Endothelial cell of coronary artery (primary cell): ENCODE measurements at places on chromosomes 6 and 20. TPM values are rescaled to one million over a fixed set of nuclear protein-coding genes. Genes with fewer than 3 reads are reported as not detected.

NCOA3 gene
- 21.1 and 28.8 TPM in 2 replicates for total RNA-seq

NRSN1 gene
- total RNA-seq = not detected in 2 replicates

SLC24A3 gene
- total RNA-seq = 0.19 TPM in 1 of 2 replicates, not detected in the other

ANKRD66 gene
- not detected in 2 replicates for total RNA-seq

ARFGEF2 gene
- 47.6 and 50.9 TPM in 2 replicates for total RNA-seq

SLC4A11 gene
- 4.1 TPM in 2 replicates for total RNA-seq

TNFRSF6B gene
- total RNA-seq = 10.2 and 60.2 TPM in 2 replicates

LBP gene
- not detected in 2 replicates for total RNA-seq
